GM13977 (cell line): ENCODE measurements at places on chromosomes 6 and 20.

DNA sequence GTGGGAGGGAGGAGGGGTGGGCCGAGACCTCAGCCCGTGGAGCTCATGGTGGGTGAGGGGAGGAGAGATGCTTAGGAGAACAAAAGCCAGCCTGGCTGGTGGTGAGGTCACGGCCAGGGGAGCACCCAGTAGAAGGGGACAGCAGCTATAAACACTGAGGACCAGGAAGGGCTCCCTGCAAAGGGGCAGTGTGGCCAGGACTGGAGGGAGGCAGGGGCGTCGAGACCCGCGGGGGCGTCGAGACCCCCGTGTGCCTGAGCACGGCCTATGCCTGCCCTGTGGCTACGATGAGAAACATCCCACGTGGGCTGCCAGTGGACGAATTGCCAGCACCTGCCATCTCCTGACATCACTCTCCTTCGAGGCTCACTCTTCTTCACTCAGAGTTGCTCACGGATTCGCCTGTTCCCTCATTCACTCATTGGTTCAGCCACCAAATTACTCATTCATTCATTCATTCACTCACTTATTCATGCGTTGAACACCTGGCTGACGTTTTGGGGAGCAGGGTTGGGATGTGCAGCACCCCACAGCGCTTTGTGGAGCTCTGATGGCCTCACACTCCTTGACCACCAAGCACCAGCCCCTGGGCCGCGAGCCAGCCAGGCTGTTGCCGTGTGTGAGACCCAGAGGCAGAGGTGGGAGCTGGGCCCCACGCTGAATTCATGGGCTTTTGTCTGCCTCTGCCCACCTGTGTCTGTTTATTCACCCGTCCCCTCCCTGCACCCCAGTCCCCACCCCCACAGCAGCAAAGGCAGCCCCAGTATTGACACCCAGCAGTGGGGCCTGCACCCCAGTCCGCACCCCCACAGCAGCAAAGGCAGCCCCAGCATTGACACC, 61.2 kb upstream of the BHLHE23 start:
- DNase-seq = no peak

GRCh38 chr20:58818586-58819285, 32.0 kb downstream of the GNAS-AS1 start:
- no peak for DNase-seq

DNA sequence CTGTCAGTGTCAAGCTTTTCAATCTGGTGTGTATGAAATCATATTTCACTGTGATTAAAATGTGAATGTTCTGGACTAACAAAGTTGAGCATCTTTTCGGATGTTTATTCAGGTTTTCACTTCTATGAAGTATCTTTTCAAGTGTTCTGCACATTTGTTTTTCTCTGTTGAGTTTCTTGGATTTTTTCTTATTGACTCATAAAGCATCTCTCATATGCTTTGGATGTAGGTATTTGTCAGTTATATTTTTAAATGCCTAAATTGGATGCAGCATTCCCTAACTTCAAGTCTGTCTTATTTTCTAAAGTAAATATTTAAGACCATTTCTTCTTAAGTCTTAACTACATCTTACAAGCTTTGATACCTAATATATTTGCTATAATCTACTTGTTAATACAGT, 398.0 kb downstream of the PLCB1 start:
- no peak for DNase-seq

GRCh38 chr6:13877051-13877450, 47.7 kb upstream of the RNF182 start:
- no peak for DNase-seq

DNA sequence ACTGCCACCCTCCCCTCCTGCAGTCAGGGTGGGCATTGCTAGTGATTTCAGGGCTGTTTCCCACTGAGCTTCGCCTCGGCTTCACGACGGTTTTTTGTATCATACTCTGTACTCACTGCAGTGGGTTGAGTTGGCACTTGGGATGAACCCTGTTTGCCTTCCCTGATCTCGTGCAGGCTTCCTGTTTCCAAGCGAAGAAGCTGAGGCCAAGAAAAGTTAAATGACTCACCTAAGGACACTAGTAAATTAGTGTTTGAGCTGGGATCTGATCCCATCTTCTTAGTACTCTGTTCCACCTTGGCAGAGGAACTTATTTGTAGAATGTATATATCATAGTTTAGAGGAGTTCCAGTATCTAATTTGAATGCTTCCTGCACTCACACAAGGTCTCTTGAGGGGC, 50.3 kb upstream of the VSTM2L start:
- no peak for DNase-seq

GRCh38 chr6:163354761-163355425, 59.6 kb upstream of the QKI start:
- DNase-seq = no peak

- no peak for DNase-seq
Observed at GRCh38 chr20:58130581-58130980, 97.9 kb downstream of the ANKRD60 start.
